Large intestine (tissue), 12 donors: ENCODE measurements at places on chromosomes 2 and 18.

DNA sequence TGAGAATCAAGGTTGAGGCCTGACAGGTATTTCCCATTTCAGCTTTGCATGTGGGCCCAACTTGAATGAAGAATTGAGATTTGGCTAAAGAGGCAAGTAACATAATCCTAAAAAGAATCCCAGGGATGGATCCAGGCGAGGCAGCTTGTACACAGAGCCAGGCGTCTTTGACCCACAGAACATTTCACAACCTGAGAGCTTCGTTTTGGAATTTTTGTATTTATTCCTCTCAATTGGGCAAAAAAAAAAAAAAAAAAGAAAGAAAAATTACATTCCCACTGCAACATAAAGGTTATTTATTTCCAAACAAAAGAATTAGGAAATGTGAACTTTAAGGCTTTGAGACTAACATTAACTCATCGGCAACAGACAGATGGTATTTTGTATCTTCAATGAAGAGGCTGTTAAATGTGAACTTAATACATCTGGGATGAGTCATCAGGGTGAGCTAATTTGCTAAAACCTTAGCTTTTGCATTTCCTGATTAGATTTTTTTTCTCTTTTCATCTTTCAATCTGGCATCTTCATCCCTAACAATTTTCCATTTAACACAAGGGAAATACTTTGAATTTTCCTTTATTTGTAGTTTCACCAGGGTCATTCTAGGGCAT lies 478.5 kb upstream of the TNP1 start:
- no peak for DNase-seq

DNA sequence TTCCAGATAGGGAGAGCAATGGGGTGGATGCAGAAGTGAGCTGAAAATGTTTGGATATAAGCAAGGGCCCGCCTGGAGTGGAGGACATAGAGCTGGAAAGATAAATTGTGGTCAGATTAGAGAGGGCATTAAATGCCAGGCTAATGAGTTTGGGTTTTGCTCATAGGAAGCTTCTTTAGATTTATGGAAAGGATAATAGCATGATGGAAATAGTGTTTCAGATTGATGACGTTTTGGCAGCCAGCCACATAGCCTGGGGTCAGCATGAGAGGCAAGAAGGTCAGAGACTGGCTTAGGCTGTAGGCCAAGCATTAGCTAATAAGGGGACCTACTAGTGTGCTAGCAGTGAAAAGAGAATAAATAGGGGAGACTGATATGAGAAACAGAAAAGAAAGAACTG lies 321.6 kb downstream of the STK39 start:
- DNase-seq, result no peak

GRCh38 chr2:177164131-177164530 lies 48.5 kb upstream of the HNRNPA3 start:
- DNase-seq, result no peak

DNA sequence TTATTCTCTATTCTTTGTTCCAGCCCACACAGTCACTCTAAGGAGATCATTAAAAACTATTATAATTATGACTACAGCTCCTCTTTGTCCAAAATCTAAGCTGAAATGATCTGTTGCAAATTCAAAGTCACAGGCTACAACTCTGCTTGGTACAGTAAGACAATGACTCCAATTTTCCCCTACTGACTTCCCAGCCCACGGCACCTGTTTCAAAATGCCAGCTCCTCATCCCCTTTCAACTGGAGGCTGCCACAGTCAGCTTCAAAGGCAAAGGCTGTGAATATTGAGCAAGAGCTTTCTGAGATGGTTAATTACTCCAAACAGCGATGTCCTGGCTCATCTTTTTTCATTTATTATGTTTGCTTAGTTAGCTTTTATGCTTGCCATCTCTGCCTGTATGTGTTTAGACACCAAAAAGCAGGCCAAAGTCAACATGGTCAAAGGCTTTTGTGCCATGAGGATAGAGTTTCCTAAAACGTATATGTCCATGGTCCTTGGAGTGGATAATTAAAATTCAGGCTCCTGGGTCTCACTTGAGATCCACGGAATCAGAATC lies 141.1 kb downstream of the DOCK10 start:
- DNase-seq, result no peak

DNA sequence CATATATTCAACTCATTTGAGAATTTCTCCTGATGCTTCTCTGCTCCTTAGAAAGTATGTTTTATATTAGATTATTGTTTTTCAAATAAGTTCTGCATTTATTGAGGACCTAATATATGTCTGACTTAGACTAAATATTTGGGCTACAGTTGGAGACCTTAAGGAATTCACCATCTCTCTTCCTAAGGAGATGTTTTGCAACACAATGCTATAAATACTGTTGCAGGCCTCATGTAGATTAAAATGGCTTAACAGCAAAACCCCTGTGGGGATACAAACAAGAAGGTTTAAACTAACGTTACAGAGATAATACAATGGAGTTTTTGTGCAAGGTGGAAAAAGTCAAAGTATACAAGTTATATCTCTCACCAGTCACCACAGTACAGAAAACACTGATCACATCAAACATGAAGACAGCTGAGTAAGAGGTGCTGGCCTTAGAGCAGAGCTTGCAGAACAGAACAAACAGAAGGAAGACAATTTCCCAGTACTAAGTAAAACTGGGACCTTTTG lies 20.1 kb upstream of the BMPR2 start:
- no peak for DNase-seq

DNA sequence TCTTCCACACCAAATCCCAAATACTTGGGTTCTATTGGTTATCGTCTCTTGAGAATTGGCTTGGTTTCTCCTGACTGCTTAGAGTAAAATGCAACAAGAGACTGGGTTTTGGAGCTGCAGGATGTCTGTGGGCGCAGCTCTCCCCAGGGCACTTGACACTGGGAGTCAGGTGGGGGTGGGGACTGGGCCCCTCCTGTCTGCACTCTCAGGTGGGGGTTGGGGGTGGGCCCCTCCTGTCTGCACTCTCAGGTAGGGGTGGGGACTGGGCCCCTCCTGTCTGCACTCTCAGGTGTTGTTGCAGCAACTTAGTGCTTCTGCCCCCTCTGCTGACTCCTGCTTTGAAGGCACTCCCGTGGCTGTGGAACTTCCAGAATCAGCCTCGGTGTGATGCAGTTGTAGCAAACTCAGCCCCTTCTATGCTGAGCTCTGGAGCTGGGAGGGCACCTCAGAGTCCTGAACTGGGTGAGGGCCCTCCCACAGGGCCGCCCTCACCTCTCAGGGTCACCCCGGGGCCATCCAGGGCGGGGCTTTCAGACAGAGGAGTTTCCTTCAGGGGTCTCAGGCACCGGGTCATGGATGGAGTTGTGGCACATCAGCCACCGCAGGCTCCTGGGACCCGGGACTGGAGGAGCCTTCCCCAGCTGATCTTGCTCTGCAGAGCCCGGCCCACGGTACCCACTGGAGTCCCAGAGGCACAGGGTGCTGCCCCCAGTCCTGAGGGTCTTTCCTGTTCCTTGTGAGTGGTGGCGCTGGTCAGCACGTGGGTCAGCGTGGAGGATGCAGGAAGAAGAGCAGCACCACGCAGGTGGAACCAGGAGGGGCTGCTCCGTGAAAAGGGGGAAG lies 22.9 kb upstream of the CIDEA start:
- DNase-seq, result no peak

GRCh38 chr2:102718387-102719316 lies 43.2 kb upstream of the TMEM182 start:
- DNase-seq, result no peak

- DNase-seq, result no peak
Observed at GRCh38 chr2:223048519-223048918, 3.5 kb upstream of the KCNE4 start.

- DNase-seq, result no peak
Observed at GRCh38 chr2:64434039-64434657, 19.8 kb upstream of the LGALSL start.

DNA sequence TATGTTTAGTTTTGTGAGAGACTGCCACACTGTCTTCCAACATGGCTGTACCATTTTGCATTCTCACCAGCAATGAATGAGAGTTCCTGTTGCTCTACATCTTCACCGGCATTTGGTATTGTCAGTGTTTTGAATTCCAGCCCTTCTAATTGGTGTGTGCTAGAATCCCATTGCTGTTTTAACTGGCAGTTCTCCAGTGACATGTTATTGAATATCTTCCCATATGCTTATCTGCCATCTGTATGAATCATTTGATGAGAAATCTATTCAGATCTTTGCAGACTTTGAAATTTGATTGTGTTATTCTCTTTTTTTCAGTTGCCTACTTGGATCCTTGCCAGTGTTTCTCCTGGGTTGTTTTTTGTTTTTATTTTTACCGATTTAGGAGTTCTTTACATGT lies 99.0 kb downstream of the SNTG2 start:
- DNase-seq, result no peak

DNA sequence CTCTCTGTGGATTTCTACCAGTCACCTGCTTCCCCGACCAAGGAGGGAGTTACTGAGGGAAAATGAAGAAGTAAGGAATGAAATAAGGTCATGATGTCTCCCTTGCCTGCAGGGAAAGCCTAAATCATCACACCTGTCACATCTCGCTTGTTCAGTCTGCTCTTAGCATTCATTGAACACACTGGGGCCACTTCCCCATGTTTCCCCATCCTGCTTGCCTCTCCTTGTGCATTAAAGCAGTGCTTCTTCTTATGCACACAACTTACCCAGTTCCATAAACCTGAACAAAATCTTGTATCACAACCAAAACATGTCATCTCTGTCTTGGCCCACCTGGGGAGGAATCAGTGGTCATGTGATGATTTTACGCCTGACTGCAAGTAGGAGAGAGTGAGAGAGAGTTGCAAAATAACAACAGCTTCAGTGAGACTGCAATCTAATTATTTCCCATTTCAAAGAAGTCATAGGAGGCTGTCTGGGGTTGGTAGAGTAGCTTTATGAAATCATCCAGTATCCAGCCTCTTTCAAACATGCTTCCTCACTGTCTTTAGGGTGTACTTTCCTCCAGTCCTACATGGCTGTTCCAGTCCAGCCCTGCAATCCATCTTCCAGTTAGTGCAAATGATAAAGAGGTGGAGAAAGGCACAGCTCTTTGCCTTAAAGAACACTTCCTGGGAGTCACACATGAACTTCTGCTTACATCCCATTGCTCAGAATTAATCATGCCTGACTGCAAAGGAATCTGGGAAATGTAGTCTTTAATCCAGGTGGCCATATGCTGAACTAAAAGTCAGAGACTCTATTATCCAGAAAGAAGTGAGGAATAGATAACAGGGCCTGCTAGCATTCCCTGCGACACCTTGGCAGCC lies 220.1 kb downstream of the HAUS1 start:
- DNase-seq, result peak; percentile 23

- peak; percentile 6 for DNase-seq
Observed at GRCh38 chr18:63730773-63731172, 28.0 kb downstream of the SERPINB11 start.

- no peak for DNase-seq
Observed at GRCh38 chr2:173999272-173999671, 34.1 kb upstream of the SP3 start.

GRCh38 chr18:12567849-12568248 lies 90.1 kb downstream of the SPIRE1 start:
- no peak for DNase-seq
